Germinal center (tissue), 1 donor: ENCODE measurements at places on chromosomes 5 and 9.

- DNase-seq, result no peak
Observed at GRCh38 chr5:10151656-10152055, 98.0 kb downstream of the ATPSCKMT start.

DNA sequence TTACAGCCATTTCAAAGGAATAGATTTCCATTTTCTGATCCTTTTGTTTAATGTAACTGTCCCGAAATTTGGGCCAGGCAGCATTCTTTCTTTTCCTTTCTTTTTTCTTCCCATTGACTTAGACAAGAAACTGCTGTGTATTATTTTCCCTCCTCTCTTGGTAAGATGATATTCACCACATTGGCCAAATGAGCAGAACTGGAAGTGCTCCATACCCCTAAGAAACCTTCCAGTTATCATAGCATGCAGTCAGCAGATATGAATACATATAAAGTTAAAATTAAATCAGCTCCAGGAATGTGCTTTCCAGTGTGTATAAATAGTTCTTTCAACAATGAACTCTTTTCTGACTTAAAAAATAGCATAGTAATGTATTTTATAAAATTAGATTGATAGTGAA lies 168.5 kb upstream of the GAS1 start:
- no peak for DNase-seq

DNA sequence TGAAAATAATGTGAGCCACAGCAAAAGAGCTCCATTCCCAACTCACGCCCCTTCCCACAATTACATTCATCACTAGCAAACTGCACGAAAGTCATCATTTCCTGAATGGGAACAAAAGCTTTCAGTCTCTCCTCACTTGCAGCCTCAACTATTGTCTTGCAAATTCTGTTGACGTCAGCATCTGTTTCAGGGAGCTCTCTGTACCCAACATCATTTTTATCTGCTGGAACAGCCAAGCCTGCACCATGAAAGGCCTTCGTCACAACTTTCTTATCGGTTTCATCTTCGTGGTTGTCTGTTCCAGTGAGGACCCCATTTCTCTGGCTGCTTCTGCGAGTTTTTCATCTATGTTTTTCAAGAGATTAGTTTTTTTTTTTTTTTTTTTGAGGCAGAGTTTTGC lies 14.3 kb upstream of the RNF130 start:
- no peak for DNase-seq

DNA sequence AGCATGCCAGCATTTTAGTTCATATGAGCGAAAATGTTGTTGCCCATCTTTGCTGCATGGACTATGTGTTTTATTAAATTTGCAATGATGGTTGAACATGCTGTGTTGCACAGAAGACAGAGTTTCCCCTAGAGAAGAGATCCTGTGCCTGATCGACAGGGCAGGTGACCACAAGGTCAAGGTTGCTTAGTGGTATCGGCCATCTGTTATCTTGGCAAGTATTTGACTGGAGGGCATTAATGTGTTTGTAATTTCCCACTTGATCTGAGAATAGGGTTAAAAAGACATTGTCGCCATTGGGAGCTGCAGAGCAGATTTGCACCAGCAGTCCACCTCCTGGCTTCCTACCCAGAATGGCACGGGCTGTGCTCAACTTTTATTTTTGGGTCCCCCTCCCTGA lies 1523.6 kb upstream of the WWC1 start:
- DNase-seq, result no peak

DNA sequence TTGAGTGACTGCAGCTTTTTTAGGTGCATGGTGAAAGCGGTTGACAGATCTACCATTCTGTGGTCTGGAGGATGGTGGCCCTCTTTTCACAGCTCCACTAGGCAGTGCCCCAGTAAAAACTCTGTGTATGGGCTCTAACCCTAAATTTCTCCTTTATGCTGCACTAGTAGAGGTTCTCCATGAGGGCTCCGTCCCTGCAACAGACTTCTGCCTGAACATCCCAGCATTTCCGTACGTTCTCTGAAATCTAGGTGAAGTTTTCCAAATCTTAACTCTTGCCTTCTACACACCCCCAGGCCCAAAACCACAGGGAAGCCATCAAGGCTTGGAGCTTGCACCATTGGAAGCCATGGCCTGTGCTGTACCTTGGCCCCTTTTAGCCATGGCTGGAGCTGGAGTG lies 1898.1 kb upstream of the NUDT12 start:
- DNase-seq, result no peak
